ENCODE measurements at places on chromosomes 3 and 15.
A peak's percentile ranks its signal among the peaks of the same experiment; 100 is the strongest.

DNA sequence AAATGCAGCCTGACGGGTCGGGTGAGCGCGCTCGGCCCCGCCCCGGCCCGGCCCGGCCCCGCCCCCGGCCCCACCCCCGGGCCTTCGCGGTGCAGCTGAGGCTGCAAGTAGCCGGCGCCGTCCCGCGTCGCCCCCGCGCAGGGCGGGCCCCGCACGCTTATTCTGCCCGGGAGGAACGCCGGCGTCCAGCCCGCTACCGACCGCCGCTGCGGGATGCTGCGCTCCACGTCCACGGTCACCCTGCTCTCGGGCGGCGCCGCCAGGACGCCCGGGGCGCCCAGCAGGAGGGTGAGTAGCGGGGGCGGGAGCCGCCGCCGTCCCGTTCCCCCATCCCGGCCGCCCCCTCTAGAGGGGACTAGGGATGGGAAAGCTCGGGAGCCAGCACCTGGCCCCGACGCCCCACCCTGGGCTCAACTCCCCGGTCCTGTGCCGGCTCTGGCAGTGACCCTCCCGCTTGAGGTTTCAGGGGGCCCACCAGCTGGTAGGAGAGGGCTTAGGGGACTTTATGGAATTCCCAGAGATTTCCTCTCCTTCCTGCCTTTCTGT lies at the start of gene MYZAP:
TSS of gene MYZAP (plus strand) at position 83 of the 546 bp plus-strand sequence. CDS start at position 214, 131 bp downstream.
- DNase-seq, result peak; percentile 17

DNA sequence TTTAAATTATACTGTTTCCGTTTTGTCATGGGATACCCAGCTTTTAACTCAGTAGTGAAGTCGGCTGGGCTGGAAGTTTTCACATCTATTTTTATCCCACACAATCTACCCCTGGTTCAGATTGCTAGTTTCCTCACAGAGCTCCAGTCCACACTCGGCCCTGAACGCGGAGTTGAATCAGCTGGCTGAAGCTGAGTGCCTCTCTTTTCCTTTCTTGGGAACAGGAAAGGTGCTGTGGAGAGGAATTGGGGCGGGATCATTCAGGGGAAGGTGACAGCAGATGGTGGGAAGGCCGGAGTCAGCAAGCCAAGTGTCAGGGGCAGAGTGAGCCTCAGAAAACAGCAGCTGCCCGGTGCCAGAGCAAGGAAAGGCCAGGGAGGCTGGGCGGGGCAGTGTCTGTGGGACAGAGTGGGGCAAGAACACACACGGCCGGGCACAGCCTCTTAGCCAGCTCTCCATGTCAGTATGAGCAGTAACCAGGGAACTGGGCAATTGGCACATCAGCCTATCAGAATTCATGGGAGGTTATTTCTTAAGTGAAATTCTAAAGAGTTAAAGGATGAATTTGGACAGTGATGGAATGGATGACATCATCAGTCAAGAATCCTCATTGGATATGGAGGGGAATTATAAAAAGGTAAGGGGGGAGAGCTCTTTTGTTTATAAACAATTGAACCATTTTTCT lies 135.7 kb upstream of the IL12A start:
- DNase-seq, result no peak

GRCh38 chr3:142663865-142664264 lies 60.0 kb upstream of the TRPC1 start:
- DNase-seq, result no peak

DNA sequence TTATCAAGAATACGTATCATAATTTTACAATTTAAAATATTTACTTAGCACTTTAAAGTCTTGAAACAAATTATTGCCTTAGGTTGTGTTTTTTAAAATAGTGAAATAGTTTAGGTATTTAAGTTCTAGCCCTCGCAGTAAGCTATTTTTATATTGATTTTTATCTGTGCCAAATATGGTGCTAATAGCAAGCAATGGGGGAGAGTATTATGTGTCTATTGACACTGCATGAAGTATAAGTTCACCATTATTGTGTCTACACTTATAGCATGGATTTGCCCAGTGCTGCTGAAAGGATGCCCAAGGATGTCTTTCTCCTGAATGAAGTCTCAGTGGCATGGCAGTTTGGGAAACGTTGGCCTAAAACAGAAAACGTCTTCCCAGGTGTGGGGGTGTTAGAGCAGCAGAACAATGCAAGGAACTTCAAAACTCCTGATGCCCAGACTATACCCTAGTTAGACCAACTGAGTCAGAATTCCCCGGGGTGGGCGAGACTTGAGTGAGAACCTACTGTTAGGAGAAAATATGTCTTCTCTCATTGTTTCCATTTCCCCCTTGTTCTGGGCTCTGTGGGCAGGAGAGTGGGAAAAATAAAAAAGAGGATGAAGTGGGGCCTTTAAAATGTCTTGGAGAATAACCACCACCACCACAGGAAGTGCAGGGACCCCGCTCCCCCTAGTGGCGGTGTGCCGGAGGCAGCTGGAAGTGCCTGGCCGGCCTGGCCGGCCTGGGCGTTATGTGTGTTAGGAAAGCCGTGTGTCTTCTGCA lies 104.2 kb upstream of the SLC7A14 start:
- DNase-seq, result peak; percentile 37

DNA sequence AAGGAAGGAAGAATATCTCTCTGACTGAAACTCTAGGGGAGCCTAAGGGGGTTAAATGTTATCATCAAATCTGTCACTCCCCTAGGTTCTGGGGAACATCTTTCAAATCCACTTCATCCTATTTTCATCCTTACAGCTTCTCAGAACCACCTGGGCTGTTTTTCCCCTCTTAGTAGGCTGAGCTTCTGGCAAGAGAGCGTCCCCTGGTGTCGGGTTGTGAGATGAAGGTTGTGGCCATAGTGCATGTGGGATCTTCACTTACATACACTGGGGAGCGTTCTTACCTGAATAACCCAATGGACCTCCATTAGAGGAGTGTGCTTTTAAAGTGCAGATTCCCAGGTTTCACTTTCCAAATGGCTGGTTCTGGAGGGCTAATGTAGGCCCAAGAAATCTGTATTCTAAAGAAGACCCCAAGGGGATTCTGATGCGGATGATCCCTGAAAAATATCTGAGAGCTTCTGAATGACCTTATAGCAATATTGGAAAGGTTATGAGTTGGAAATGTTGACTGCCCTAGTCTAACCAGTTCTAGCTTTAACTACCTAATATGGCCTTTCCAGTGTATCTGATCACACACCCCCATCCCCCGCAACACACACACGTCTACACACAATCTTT lies 663.7 kb downstream of the AGBL1 start:
- DNase-seq, result peak; percentile 43

DNA sequence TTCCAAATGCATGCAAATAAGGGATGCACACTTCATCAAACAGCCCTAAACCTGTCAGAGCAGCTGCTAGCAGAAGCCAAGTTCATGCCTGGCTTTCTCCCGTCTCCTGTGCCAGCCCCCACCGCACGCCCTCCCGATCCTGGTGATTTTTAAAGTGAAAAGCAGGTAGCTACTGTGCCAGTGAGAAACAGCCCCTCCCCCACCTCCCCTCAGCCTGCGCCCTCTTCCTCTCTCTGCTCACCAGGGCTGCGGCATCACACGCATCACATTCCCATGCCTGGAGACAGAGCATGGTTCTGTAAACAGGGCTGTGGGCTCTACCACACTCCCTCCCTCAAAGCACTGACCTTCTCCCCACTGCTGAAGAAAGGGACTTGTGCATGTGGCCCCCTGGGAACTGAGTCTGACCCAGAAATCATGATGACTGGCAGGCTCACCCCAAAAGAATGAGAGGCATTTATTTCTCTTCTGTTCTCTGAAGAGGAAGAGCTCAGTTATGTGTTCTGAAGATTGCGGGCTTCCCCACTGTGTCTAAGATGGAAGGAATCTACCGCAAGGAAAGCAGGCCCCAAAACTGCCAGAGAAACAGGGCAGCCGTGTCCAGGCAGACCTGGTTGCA lies 14.5 kb upstream of the SLC6A1 start:
- DNase-seq, result no peak

- DNase-seq, result no peak
These were observed 11.0 kb downstream of the UBE3A start for GRCh38 chr15:25427861-25428260.

GRCh38 chr15:68643216-68643830 lies 64.5 kb downstream of the CORO2B start:
- no peak for DNase-seq
